Activated gamma-delta T cell (primary cell): ENCODE measurements at places on chromosomes 3 and 15.

GRCh38 chr15:47477341-47477740, 240.0 kb upstream of the SEMA6D start:
- no peak for DNase-seq

GRCh38 chr15:28980709-28981350, 95.1 kb downstream of the APBA2 start:
- DNase-seq = no peak

DNA sequence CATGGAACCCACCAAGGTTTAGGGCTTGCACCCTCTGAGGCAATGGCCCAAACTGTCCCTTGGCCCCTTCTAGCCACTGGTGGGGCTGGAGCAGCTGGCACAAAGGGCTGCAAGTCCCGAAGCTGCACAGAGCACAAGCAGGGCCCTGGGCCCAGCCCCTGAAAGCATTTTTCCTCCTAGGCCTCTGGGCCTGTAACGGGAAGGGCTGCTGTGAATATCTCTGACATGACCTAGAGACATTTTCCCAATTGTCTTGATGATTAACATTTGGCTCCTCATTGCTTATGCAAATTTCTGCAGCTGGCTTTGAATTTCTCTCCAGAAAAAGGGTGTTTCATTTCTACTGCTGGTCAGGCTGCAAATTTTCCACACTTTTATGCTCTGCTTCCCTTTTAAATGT, 151.5 kb upstream of the CADPS start:
- DNase-seq = no peak

- no peak for DNase-seq
These were observed 192.8 kb downstream of the CADM2 start for GRCh38 chr3:85151555-85151954.

GRCh38 chr3:128278761-128279600, 125.7 kb downstream of the EEFSEC start:
- no peak for DNase-seq
